ENCODE measurements at places on chromosomes 6 and 20.

- DNase-seq: no peak
Observed at GRCh38 chr6:128569732-128570679, 49.6 kb upstream of the PTPRK start.

- DNase-seq: no peak
Observed at GRCh38 chr6:23448281-23448680, 677.7 kb upstream of the NRSN1 start.

- DNase-seq: no peak
Observed at GRCh38 chr6:40582892-40583291, 4.3 kb downstream of the LRFN2 start.

GRCh38 chr6:1659816-1660215, 50.1 kb downstream of the FOXC1 start:
- no peak for DNase-seq

- DNase-seq: no peak
Observed at GRCh38 chr6:102736941-102737368, 1343.4 kb downstream of the GRIK2 start.

DNA sequence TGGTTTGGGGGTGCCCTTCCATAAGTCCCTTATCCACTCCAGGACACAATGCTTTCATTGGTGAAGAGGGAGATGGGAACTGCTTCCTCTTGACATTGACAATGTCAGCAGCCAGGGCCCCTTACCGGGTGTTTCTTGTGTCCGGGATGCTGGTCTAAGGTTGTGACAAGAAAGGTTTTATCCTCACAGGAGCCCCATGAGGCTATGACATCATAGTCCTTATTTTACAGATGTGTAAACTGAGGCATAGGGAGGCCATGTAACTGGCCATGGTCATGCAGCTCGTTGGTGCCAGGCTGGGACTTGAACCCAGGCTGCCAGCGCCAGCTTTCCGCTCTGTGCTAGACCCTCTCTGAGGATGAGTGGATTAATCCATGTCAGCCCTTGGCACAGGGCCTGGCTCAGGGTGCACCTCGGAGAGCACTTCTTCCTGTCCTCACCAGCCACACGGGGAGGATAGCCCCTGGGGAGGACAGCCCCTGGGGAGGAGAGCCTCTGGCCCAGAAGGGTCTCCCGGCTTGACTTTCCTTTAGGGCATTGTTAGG, 157.3 kb downstream of the SYCP2 start:
- peak; percentile 11 for DNase-seq

DNA sequence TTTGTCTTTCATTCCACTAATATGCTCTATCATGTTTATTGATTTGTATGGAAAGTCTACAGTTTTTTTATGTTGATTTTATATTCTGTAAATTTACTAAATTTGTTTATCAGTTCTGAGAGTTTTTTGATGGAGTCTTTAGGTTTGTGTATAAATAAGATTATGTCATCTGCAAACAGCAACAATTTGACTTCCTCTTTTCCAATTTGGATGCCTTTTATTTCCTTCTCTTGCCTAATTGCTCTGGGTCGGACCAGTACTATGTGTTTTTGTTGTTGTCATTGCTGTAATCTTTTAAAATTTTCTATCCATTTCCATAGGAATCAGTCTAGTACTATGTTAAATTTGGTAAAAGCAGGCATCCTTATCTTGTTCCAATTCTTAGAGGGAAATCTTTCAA, 31.5 kb upstream of the POLR1H start:
- no peak for DNase-seq

- no peak for DNase-seq
Observed at GRCh38 chr6:151007922-151008321, 142.4 kb downstream of the MTHFD1L start.

GRCh38 chr20:62815066-62815991, 1.5 kb upstream of the COL9A3 start:
- DNase-seq: no peak

GRCh38 chr6:84539122-84539856, 225.1 kb downstream of the TBX18 start:
- no peak for DNase-seq
